ENCODE measurements at places on chromosomes 16 and 17. TPM values are rescaled to one million over a fixed set of nuclear protein-coding genes. Genes with fewer than 3 reads are reported as not detected.

Gene YBX2
- 2.4 TPM for polyA plus RNA-seq

Gene KRTAP3-2
- not detected for polyA plus RNA-seq

Gene CYB5D1
- 22.7 TPM for polyA plus RNA-seq

Gene ITGA2B
- 7.9 TPM for polyA plus RNA-seq

DNA sequence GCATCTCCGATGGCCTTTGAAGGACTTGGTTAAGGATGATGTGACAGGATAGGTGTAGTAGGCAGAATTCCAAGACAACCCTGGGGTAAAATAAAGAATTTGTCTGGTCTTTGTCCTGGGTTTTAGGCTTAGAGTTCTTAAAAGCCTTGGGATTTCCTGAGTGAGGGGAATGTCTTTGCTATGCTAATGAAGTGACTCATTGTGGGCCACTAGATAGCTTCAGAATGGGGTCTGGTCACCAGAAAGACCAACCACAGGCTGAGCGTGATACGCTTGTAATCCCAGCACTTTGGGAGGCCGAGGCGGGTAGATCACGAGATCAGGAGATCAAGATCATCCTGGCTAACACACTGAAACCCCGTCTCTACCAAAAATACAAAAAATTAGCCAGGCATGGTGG, 182.8 kb upstream of the TOX3 start:
- DNase-seq = no peak

GRCh38 chr17:82640036-82640435, 8.2 kb downstream of the WDR45B start:
- no peak for DNase-seq

DNA sequence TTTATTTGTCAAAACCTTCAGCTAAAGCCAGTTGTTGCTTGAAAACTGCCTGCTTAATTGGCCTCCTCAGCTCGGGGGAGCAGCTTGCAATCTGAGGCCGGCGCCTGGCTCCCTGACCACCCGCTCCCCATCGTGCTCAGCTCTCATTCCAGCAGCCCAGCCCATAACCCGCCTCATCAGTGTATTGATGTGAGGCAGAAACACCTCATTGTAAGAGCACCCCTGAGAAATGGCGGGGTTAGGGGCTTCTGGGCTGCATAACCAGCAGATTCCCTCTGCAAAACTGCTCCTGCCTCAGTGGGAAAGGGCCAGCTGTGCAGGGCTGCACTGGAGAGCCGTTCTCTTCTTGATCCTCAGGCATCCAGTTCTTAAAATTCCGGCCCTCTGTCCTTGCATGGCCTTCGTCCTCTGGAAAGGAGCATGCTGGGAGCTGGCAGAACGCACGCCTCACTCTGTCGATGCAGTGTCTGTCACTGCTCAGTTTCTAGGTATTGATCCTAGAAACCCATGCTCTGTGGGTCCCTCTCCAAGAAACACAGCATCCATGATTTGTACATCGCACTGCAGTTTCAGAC, 113.8 kb upstream of the CHMP6 start:
- no peak for DNase-seq

DNA sequence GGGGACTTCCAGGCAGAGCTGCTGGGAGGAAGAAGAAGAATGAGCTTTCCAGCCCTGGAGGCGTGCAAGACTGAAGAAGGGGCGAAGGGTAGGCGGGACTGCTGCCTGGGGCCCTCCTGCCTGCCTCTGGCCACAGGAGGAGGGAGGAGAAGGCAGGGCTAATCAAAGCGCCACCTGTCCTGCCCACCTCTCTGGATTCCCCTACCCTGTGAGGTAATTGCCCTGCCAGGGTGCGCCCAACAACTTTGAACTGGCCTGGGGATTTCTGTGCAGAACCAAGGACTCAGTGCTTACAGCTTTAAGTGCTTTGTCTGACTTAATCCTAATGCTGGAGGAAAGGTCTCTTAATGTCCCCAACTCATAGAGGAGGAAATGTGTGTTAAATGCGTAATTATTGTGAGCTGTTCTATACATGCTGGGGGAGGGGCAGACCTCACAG, at the start of gene NOXO1:
NOXO1 (minus strand) TSS at position 72 of the 439 bp plus-strand sequence. CDS start 290 bp downstream, outside the sequence.
- no peak for DNase-seq

DNA sequence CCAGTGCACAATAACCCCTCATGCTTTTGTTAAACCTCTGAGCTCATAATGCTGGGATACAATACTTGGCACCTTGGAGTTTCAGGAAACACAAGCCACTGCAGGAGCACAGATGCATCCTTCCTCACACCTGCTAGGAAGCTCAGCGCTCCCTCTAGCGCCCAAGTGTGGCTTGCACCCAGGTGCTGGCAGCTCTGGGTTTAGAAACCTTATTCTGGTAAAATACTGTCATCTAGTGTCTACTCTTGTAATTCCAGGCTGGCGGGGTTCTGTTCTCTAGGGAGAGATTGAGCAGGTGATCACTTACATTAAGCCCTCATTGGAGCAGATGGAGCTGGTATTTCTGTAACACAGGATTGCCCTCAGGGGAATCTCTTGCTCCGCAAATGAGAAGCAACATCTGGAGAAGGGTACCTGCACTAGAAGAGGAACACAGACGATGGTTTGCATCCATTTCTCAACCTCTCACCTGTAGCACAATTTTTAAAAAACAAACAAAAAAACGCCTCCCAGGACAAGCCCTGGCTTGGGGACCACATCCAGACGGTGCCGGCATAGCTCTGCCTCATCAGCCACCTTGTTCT, 1.5 kb downstream of the CCL1 start:
- DNase-seq = peak; percentile 76

DNA sequence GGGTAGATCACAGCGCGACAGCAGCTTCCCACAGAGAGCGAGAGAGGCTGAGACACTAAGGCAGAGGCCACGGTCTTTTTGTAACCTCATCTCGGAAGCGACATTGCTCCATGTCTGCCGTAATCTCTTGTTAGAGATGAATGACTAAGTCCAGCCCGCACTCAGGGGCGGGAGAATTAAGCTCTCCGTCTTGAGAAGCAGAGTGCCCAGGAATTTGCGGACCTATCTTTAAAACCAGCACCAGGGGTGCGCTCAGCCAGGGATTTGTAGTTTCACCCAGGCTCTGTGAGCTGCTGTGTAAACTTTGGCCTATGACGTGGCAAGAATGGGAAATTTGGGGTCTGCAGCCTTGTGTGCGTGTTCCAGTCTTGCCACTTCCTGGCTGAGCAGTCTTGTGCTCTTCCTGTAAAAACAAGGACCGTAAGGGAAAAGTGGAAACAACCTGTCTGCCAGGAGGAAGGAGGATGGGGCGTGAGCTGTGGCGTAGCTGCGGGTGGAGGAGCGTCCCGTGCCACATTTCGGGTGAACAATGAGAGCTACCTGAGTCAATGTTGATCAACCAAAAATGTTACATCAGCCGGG, 16.0 kb upstream of the JPH3 start:
- no peak for DNase-seq

DNA sequence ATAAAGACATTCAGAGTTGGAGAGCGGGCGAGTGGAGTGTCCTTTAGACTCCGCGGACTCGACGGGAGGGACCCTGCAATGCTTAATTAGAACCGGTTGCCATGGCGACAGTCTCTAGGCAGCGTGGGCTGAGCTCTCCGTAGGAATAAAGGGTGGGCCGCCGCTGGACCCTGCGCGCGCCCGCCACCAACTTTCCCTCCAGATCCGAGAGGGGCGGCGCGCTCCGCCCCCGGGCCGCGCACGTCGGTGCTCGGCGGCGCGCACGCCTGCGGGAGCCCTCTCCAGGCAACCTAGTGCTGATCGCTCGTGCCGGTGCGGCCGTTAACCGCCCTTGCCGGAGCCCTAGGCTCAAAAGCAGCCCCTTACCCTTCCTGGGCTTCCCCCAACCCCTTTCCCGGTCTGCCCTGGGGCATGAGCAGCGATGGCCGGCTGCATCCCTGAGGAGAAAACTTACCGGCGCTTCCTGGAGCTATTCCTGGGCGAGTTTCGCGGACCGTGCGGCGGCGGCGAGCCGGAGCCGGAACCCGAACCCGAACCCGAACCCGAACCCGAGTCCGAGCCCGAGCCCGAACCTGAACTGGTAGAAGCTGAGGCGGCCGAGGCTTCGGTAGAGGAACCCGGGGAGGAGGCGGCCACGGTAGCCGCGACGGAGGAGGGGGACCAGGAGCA, at the start of gene PPM1E:
PPM1E (plus strand) TSS at position 278 of the 669 bp plus-strand sequence.
- DNase-seq = peak; percentile 55

- no peak for DNase-seq
Measured at GRCh38 chr16:85936816-85937215, 37.9 kb downstream of the IRF8 start.

Measured in right lung (tissue), 10 donors.